NCI-H1436 (cell line): ENCODE measurements at places on chromosomes 5 and 9.

GRCh38 chr9:104982543-104982942 lies 54.6 kb upstream of the ABCA1 start:
- DNase-seq, result no peak

DNA sequence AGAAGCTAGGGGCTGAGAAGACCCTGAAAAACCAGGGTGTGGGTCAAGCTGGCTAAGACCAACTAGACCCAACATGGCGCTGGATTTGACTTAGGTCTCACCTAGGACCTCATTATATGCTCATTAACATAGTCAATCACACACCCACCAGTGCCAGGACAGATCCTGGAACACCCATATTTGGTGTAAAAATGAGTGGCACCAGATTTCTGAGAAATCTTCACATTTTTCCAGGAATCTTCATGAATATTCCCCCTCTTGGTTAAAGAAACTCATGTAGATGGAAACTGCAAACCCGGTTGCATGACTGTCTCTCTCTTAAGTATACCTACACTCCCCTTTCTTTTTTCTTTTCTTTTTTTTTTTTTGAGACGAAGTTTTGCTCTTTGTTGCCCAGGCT lies 17.9 kb upstream of the RAB14 start:
- no peak for DNase-seq

GRCh38 chr9:92266486-92266885 lies 27.0 kb downstream of the IARS1 start:
- DNase-seq, result no peak

GRCh38 chr5:140342287-140342686 lies 4.1 kb downstream of the HBEGF start:
- DNase-seq, result no peak

DNA sequence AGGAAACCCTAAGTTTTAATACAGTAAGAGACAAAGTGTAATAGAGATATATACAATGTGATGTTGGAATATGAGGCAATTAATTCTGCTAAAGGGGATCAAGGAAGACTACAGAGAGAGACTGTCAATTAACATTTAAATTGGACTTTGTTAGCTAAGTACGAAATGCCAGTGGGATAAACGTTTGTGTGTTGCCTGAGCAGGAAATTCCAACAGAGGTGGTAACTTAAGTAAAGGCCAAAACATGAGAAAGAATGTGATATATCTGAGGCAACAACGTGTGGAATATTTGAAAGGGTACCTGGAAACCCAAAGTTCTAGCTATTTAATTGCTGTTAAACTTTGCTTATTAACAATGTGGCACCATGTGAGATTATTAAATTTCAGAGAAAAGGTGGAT lies 1666.9 kb upstream of the WWC1 start:
- no peak for DNase-seq

DNA sequence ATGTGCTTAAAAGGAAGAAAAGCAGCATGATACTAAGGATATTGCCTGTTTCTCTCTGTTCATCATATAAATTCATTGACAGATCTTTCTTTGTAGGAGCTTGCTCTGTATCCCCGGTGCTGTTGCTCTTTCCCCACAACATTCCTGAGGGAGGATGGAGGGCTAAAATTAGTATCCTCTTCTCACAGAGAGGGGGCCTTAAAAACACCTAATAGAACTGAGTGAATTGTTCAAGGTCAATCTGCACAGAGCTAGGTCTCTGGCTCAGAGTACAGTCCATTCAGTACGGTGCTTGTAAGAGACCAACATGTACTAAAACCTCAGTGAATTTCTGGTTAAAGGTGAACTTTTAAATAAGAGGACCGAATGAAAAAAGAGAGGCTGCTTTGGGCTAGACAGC lies 88.7 kb downstream of the PALM2AKAP2 start:
- no peak for DNase-seq

GRCh38 chr9:89177012-89177943 lies 1.3 kb downstream of the SHC3 start:
- no peak for DNase-seq

DNA sequence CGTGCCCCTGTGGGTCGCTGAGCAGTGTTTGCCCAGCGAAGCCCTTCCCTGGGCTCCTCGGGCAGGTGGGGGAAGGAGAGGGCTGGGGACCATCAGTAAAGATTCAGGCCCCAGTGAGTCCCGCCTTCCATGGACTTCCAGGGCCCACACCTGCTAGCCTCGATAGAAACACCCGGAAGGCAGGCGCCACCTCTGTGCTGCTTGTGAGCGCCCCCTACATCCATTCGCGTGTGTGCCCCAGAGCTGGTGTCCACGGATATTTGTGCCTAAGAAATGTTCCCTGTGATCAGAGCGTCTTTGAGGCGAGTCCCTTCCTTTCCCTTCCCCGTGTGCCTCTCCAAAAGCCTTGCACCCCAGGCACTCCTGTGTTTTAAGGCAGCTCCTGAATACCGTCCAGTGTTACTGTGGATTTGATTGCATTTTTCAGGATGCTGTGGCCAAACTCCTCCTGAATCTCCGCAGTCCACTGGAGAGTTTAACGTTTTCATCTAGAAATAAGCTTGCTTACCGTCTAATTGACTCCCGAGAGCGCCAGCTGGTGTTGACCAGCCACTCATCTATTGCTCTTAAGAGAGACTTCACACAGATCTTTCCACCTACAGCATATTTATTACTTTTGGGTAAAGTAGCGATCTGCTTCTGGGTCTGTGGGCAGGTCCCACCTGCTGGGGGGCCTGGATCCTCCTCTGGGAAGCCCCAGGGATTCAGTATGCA lies 101.4 kb downstream of the COL5A1 start:
- DNase-seq, result no peak

- DNase-seq, result no peak
Measured at GRCh38 chr5:177498013-177498787, 796 bp upstream of the PDLIM7 start.

DNA sequence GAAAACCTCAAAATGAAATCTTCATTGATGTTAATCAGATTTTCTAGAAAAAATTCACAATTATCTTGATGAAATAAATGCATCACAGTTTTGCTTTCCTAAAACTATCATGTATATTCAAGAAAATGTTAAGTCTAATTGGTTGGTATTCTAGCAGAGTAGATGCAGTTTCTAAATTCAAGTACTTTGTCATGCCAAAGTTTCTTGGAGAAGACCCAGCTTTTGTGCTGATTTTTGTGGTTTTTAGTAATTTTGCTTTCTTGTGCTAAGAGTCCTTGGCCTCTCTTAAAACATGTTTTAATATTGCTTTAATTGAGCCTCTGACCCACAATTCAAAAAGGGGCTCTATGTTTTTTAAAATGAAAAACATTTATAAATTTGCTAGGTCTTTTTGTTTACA lies 924.8 kb upstream of the PTPRD start:
- no peak for DNase-seq

DNA sequence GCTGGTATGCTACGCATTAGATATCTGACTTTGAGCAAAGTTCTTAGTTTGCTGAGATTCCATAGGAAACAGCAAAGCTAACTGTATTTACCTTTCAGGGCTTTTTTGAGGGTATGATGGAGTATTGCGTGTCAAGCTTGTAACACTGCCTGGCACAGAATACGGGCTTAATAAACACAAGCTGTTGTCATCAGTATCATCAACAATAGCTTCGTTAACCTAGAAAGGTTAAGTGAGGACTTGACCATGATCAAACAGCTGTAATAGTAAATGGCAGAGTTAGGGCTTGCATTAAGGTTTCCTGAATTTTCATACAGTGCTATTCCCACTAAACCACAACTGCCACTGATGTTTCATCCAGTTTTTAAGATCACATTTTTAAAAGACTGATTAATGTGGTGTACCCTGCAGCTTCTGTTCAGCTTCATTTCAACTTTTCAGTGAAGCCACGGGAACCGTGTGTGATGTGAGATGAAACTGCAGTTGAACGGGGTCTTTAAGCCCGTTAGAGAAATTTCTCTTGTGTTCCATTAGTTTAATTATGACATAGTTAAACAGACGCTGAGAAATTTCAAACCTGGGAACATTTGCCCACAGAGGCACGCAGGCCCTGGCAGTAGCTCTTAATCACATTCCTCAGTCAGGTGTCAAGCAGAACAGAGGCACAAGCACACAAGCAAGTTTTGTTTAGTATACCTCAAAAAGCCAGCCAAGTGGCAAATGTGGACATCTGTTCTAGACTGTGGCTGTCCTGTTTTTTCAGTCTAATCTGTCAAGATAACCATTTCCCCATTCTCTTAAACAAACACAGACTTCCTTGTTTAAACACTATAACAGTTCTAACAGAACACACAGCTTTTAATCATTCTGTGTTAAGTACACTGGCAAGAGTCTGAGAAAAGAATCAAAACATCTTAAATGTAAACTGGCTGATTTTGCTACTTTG lies 147.1 kb downstream of the ZNF608 start:
- DNase-seq, result no peak

DNA sequence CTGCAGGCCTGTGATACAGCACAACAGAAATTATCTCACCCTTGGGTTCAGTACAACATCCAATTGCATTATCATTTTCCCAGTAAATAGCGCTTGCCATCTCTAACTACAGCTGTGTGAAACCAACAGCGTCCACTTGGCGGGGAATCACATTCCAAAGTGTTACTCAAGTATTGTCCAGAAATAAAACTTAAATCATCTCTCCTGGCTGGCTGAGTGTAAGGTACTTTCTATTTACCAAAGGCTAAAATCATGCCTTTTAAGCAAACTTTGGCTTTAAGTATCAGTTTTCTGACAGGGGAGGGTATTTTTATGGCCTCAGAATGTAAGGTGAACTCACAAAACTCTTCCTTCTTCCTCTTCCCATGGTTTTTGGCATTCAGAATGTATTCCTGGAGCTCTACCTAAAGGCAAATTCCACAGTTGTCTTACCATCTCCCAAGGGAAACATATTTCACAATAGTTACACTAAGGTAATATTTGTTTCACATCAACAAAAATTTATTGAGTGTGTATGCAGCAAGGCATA lies 205.6 kb upstream of the MPDZ start:
- no peak for DNase-seq

- peak; percentile 18 for DNase-seq
Measured at GRCh38 chr9:114507726-114508125, 2.5 kb upstream of the WHRN start.

GRCh38 chr5:109191153-109191558 lies 218.6 kb downstream of the PJA2 start:
- no peak for DNase-seq

DNA sequence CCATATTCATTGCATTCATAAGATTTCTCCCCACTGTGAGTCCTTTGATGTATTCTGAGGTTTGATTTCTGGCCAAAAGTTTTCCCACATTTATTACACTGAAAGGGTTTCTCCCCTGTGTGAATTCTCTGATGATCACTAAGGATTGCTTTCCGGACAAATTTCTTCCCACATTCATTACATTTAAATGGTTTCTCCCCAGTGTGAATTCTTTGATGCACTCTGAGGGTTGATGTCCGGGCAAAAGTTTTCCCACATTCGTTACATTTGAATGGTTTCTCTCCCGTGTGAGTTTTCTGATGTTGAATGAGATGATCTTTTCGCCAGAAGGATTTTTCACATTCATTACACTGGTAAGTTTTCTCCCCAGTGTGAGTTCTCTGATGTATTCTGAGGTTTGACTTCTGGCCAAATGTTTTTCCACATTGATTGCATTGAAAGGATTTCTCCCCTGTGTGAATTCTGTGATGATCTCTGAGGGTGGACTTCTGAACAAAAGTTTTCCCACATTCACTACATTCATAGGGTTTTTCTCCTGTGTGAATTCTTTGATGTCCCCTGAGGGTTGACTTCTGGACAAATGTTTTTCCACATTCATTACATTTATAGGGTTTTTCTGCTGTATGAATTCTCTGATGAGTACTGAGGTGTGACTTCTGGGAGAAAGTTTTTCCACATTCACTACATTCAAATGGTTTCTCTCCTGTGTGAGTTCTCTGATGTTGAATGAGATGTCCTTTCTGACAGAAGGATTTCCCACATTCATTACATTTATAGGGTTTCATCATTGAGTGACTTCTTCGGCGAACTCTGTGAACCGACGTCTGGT lies 18.8 kb downstream of the ZNF510 start:
- no peak for DNase-seq

GRCh38 chr9:10562581-10563343 lies 50.0 kb downstream of the PTPRD start:
- no peak for DNase-seq

DNA sequence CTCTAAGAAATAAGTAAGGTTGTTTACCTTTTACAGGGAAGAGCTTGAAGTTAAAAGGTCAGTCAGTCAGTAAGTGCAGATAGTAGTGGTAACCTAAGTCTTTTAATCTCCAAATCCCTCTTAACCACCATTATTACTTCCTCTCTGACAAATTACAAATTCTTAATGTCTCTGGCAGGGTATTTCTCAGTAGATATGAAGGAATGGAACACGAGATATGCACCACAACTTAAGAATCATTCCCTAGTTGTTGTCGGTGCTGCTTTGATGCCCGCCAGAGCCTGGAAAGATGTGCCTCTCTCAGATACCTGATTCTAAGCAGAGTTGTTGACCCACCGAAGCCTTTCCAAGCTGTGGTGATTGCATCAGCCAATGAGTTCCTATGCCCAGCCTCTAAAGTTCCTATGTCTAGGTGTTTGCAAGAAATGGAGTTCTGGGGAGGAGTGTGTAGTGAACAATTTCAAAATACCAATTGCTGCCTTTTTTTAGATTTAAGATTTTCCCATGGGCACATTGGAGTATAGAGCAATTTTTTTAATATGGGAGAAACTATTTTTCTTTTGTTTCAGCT lies 78.5 kb downstream of the CD180 start:
- no peak for DNase-seq

DNA sequence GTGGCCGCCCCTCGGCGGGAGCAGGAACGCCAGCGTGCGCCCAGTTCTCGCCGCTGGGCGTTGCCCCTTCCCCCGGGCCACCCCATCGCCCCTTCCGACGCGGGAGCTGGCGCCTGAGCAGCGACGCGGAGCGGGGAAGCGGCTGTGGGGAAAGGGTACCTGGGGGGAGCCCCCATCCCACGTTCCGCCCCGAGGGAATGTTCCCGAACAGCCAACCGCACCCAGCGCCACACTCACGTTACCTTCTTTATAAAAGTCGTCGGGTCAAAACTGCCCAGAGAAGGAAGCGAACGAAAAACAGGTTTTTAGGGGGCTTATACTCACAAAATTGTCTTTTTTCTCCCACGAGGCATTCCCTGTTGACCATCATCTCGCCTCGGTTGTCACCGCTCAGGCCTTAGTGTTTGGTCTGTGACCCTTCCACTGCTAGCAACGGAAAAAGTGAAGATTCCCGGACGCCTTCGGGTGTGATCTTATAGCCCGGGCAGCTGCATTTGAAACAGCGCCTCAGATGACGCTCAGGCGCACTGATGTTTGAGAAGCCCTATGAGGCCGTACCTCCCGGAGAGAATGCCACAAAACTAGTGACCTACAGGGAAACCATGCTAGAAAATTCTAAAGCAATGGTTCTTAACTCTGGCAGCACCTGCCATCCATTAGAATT lies 475 bp upstream of the GOLM1 start:
- DNase-seq, result no peak

DNA sequence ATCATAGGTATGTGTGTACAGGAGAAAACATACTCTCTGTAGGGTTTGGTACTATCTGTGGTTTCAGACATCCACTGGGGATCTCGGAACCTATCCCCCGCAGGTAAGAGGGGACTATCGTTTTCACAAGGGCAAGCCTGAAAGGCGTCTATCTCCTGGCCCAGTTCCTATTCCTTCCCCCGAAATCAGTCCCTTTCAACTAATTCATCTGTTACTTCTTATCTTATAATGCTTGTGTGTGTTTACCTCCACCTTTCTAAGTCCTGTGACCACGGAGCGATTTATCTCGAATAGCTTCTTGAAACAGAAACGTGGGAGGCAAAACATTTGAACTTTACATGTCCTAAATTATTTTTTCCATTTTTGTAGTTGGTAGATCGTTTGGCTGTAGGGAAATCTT lies 11.4 kb downstream of the ABO start:
- DNase-seq, result no peak

GRCh38 chr9:76400534-76401096 lies 6.4 kb upstream of the RFK start:
- no peak for DNase-seq

- no peak for DNase-seq
Measured at GRCh38 chr5:140181002-140181483, 6.1 kb downstream of the CYSTM1 start.
